ENCODE measurements at places on chromosomes 16 and 17.
A peak's percentile ranks its signal among the peaks of the same experiment; 100 is the strongest.

DNA sequence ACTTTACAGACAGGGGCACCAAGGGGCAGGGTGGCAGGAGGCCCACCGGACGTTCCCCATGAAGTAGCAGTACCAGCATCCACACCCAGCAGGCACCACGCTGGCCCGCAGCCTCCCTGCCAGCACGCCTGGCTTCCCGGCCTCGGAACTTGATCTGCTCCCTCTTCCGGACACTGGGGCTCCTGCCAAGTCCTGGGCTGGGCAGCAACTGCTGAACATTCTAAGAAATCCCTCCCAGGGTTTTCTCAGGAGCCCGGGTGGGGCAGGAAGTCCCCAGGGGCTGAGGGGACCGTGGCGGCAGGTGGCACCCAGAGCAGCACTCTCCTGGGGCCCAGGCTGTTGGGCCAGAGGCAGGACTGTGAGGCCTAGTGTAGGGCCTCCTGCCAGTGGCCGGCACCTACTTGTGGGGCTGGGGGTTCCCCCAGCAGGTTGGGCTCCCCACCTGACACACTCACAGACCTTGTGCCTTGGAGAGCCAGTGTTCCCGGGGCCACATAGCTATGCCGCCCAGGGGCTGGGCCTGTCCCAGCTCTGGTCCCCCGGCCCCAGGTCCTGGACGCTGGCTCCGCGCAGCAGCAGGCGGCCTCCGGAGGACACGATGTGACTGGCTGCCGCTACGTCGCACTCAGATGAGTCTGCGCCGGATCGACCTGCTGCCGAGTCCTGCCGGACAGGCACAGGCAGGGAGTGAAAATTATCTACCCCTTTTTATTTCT is 86.2 kb upstream of the CBX4 start:
- DNase-seq, result no peak

GRCh38 chr17:49914096-49914490 is 54.9 kb upstream of the DLX4 start:
- peak; percentile 21 for DNase-seq

GRCh38 chr16:15665107-15665506 is 15.1 kb downstream of the NDE1 start:
- DNase-seq, result no peak

DNA sequence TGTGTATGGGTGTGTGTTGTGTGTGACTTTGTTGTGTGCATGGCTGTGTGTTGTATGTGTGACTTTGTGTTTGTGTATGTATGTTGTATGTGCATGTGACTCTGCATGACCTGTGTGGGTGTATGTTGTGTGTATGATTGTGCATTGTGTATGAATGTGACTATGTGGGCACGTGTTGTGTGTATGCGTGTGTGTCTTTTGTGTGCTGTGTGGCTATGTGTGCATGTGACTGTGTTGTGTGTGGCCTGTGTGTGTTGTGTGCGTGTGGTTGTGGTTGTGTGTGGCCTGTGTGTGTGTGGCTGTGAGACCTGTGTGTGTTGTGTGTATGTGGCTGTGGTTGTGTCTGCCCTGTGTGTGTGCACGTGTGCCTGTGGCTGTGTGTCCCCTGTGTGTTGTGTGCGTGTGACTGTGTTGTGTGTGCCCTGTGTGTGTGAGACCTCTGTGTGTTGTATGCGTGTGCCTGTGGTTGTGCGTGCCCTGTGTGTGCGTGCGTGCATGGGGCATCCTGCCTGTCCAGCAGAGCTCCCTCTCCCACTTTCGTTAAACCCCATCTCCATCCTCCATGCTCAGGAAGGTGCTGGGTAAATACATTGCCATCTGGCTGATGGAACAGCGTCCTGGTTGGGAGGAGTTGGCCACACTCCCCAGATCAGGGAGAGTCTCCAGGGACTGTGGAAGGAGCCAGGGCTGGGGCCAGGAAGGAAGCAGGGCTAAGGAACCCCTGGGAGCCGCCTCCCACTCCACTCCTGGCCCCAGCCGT is 90.1 kb upstream of the GSE1 start:
- no peak for DNase-seq

GRCh38 chr16:1681032-1681431 is 3.0 kb downstream of the JPT2 start:
- DNase-seq, result no peak

DNA sequence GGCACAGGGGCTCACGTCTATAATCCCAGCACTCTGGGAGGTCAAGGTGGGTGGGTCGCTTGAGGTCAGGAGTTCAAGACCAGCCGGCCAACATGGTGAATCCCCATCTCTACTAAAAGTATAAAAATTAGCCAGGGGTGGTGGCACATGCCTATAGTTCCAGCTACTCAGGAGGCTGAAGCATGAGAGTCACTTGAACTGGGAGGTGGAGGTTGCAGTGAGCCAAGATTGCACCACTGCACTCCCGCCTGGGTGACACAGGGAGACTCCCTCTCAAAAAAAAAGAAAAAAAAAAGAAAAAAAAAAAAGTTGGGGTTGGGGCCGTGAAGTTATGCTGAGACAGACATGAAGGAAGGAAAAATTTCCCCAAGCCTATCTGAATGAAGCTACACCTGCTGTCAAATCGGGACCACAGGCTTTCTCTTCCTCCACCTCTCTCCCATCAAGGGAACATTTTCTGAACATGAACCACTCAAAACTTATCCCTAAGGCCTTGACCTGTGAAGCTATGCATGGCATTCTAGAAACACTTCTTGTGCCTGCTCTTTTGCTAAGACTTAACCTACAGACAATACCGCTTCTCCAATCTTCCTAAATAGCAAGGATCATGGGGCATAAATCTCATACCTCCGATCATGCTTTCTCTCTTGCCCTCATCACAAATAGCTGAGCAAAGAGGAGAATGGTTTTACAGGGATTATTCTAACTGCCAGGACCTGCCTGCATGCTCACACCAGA is 88.6 kb downstream of the CYTH1 start:
- DNase-seq, result no peak

GRCh38 chr16:19135896-19136438 is 22.2 kb downstream of the ITPRIPL2 start:
- no peak for DNase-seq

DNA sequence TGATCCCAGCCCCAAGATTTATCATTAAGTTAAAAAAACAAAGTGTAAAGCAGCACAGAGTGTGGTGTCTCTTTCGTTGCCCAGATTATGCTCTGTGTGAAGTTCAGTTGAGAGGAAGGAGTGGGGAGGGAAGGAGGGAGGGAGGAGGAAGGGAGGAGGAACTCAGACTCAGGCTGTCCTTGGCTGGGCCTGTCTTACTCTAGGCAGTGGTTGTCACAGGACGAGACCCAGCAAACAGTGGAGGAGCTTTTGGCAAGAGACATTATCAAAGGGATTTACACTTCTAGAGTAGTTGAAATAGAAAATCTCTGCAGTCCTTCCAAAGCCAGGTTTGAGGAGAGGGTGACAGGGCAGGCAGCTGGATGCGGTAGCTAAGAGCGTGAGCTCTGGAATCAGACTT is 27.8 kb downstream of the KNOP1 start:
- DNase-seq, result no peak

- DNase-seq, result no peak
Measured at GRCh38 chr17:76275382-76276068, 10.4 kb downstream of the UBALD2 start.

DNA sequence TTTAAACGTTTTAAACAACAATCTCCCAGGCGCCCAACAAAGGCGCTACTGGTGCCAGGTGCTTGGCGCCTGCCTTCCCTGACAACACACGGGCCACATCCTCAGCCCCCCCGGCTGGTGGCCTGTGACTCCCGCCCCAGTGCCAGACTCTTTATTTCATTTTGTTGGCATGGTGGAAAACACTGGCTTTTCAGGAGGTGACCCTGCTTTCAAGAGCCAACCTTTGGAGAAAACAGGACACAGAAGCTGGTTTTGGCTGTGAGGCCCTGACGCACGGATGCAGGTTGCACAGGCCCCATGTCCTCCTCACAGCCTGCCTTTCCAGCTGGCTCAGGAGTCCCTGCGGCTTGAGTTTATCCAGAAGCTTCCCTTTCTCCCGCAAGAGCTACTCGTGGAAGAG is 100.0 kb downstream of the METRNL start:
- peak; percentile 32 for DNase-seq

GRCh38 chr17:9336817-9337216 is 238.8 kb downstream of the STX8 start:
- DNase-seq, result no peak

DNA sequence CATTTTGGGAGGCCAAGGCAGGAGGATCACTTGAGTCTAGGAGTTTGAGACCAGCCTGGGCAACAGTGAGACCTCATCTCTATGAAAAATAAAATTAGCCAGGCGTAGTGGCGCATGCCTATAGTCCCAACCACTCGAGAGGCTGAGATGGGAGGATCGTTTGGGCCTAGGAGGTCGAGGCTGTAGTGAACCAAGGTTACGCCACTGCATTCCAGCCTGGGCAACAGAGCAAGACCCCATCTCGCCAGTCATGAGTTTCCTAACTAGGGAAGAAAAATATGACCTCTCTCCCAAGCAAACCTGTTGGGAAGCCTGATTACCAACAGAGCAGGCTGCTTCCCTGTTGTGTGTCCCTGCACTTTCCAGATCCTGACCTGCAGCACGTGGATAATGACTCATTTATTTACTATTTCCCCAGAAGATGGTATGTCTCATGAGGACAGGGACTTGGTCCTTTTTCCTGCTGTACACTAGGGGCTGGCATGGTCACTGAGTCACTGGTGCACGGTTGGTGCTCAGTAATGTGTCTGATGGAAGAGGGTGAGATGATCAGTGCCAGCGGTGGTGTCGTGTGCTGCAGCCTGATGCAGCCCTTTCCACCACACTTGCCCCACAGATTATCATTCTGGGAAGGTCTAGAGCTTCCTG is 30.8 kb downstream of the NMT1 start:
- DNase-seq, result no peak

- DNase-seq, result no peak
Measured at GRCh38 chr17:63370696-63371095, 75.4 kb downstream of the CYB561 start.

DNA sequence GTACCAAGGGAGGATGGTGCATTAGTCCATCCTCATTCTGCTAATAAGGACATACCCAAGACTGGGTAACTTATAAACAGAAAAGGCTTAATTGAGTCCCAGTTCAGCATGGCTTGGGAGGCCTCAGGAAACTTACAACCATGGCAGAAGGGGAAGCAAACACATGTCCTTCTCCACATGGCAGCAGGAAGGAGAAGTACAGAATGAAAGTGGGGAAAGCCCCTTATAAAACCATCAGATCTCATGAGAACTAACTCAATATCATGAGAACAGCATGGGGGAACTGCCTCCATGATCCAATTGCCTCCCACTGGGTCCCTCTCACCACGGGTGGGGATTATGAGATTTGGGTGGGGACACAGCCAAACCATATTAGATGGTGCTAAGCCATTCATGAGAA is 84.5 kb downstream of the SEC14L1 start:
- DNase-seq, result no peak

DNA sequence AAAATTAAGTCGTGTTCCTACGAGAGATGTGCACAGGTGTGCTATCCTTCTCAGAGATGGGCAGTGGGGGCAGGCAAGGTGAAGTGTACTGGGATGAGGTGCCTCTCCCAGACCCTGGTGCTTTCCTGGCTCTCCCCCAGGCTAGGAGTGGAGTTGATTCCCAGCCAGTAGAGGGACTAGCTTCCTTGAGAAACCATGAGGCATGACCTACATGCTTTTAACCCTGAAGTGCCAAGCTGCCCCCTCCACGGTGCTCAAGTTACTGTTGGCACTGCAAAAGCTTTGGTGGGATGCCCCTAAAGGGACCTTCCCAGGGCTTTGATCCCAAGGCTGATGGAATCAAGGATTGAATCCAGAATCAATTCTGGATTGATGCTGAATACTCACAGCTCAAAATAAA is 47.0 kb upstream of the SREBF1 start:
- no peak for DNase-seq

- peak; percentile 23 for DNase-seq
Measured at GRCh38 chr16:27640277-27640600, 90.3 kb downstream of the KATNIP start.

- DNase-seq, result no peak
Measured at GRCh38 chr16:12060751-12061150, 84.2 kb downstream of the SNX29 start.
